ENCODE measurements at places on chromosomes 13 and 19.

DNA sequence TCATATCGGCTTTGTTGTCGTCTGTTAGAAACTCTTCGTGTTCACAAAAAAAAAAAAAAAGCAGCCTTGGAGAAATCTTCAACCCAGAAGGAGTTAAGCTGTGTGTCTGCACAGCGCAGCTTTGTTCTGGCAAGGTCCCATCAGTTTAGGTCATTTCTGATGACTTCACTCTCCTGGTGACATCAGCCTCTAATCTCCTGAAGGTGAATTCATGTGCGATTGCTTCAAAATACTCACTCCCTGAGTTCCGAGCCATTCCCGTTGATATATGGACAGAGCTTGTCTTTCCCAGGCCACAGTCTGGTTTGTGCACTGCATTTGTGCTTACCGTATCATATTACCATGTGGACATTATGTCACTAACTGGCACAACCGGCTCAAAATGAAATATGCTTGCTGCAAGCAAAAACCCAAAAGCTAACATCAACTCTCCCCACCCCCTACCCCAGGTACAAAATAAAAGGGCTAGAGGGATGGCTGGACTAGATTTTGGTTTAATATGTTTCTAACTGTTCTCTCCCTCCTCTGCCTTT lies 342.4 kb downstream of the KCNRG start:
- DNase-seq: peak; percentile 85

- DNase-seq: no peak
These were observed 285.6 kb downstream of the MTUS2 start for GRCh38 chr13:29105779-29106178.

- DNase-seq: no peak
These were observed 15.2 kb upstream of the CPB2 start for GRCh38 chr13:46119883-46120614.

- no peak for DNase-seq
These were observed 221.1 kb downstream of the TDRD3 start for GRCh38 chr13:60617991-60618733.

GRCh38 chr19:38134540-38135149 lies 89.4 kb downstream of the DPF1 start:
- no peak for DNase-seq

DNA sequence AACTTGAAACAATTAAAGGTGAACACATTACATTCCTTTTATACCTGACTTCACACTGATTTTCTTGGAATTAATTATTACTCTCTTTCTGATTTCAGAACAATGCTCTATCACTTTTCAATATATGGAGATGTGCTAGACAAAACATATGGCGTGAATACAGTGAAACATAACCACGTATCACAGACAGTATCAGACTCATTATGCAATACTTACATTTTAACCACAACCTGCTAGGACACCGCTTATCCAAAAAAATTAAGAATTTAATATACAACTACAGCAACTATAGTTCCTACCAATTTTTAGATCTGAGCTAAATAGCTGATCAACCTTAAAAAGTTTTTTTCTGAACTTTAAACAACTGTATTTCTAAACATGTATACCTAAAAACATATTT lies 9.9 kb downstream of the HSPH1 start:
- no peak for DNase-seq

DNA sequence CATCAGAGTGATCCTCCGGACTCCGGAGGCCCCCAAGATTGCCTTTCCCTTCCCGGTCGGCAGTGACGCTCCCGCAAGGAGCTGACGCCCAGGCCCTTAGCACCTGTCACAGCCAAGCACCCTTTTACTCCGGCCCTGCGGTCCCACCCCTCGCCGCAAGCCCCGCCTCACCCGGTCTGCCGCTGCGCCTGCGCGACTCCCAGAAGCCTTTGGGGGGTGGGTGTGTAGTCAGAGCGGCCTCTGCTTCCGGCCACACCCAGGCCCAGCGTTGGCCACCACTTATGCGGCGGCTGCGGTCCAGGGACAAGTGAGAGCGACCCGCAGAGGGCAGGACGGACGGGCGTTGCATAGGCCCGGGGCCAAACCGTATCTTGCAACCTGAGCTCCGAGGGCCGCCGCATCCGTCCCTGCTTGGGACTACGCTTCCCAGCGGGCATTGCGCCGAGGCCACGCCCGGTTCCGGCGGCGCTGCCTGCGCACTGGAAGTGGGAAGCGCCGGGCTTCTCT lies 441 bp upstream of the ZFP28 start:
- DNase-seq: peak; percentile 92
